ENCODE measurements at places on chromosomes 3 and 15.

GRCh38 chr15:85598718-85599398, 195.9 kb downstream of the KLHL25 start:
- no peak for DNase-seq

- DNase-seq, result no peak
Observed at GRCh38 chr3:152842413-152842812, 7.5 kb downstream of the P2RY1 start.

DNA sequence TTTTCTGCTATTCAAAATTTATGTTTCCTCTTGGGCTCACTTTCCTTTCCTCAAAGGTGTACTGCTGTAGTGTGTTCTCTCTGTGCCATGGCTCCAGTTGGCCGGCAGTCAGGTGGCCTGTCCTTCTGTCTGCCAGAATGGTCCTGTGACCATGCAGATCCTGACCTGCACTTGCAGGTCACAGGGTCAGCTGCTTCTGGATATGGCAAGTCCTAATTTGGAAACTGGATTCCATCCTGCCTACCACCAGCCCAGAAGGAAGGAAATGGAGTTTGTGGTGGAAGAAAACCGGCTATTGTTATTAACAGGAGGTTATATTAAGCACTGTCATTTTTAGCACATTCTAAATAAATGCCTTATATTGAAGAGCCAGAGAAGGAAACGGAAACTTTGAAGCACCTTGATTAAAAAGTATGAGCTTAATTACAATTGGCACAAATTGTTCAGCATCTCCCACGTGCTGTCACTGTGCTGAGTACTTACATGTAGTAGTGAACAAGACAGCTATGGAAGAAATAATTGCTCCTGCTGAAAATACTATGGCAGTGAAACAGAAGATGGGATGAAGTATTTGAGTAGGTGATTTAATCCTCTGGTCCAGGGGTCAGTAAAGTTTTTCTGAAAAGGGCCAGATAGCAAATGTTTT, 362.8 kb downstream of the PTPRG start:
- DNase-seq, result no peak

- DNase-seq, result no peak
Observed at GRCh38 chr15:52184721-52185120, 6.5 kb downstream of the GNB5 start.

DNA sequence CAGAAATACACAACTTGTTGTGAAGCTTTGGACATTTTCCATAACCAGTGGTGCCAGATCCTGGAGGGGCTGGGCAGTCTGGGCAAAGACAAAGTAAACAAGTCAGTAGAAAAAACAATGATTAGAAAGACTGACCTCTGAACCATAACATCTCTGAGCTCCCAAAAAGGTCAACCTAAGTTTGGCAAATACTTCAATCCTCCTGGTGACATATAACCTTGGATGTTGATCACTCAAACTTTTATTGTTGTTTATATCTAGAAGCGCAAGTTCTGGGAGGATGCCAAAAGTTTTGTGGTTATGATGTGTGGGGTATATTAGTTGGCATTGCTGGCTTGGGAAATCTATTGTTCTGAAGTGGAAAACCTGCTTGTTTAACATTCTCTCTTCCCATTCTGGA, 257.7 kb downstream of the DIPK2A start:
- DNase-seq, result no peak

- no peak for DNase-seq
Observed at GRCh38 chr3:123700791-123701722, 116.2 kb upstream of the HACD2 start.

- no peak for DNase-seq
Observed at GRCh38 chr3:192929755-192930547, 12.3 kb upstream of the MB21D2 start.

- DNase-seq, result no peak
Observed at GRCh38 chr3:24242012-24242698, 252.5 kb downstream of the THRB start.

- no peak for DNase-seq
Observed at GRCh38 chr15:46278486-46279090, 643.8 kb downstream of the SQOR start.

DNA sequence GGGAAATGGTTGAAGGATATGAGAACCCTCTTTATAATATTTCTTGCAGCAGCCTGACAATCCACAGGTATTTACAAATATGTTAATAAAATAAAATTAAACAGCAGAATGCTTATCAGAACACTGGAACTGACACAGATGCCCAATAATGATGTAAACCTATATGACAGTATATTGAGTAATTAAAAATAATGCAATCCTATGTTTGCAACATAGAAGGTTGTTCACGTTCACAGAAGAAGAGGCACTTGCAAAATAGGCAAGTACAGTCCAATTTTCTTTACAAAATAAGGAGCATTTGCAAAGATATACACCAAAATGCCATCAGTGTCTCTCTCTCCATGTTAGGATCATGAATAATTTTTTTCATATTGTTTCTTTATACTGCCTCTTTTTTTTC, 397.0 kb upstream of the WNT5A start:
- DNase-seq, result no peak

- peak; percentile 83 for DNase-seq
Observed at GRCh38 chr3:192917404-192918274, at the start of gene MB21D2. Gene MB21D2 (minus strand): TSS chr3:192917856. CDS start chr3:192917840, 16 bp downstream.

- DNase-seq, result no peak
Observed at GRCh38 chr3:37056826-37057225, 63.5 kb downstream of the MLH1 start.

DNA sequence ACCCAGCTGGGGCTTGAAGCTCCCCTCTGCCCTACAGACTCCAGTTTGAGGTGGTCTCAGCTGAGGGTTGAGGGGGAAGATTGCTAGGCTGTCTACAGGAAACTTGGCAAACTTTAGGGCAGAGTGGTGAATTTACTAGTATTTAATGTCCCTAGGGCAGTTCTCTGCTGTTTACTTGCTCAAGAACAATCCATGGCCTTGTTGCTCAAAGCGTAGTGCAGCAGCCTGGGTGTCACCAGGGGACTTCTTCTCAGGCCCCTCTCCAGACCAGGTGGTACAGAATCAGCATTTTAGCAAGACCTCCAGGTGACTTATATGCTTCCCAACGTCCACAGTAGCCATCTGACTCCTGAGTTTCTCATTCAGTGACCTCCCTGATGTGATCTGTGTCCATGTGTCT, 188.9 kb downstream of the NR1D2 start:
- DNase-seq, result no peak

DNA sequence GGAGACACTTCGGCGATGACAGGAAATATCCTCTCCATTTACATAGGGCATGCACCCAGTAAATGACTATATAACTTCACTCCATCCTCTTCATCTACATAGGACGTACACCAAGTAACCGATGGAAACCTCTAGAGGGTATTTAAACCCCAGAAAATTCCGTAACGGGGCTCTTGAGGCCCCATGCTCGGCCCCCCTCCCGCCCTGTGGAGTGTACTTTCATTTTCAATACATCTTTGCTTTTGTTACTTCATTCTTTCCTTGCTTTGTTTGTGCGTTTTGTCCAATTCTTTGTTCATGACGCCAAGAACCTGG, 7.5 kb upstream of the FAM107A start:
- no peak for DNase-seq

GRCh38 chr3:1591327-1592028, 498.7 kb downstream of the CNTN6 start:
- DNase-seq, result peak; percentile 4

DNA sequence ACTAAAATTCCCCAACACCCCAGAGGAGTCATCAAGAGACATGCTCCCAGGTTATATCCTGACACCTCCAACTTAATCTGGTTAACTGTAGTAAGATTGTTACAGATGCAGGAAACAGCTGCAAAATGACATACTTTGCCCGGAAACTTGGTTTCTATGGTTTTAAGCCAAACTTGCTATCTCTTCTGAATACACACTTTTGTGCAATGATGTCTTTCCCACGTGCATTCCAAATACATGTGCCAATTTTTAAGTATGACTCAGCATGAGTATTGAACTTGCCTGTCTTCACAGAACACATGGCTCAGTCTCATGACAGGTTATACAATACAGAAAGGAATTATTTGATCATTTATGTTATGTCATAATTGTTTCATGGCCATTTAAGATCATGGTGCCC, 207.0 kb upstream of the DCBLD2 start:
- no peak for DNase-seq

DNA sequence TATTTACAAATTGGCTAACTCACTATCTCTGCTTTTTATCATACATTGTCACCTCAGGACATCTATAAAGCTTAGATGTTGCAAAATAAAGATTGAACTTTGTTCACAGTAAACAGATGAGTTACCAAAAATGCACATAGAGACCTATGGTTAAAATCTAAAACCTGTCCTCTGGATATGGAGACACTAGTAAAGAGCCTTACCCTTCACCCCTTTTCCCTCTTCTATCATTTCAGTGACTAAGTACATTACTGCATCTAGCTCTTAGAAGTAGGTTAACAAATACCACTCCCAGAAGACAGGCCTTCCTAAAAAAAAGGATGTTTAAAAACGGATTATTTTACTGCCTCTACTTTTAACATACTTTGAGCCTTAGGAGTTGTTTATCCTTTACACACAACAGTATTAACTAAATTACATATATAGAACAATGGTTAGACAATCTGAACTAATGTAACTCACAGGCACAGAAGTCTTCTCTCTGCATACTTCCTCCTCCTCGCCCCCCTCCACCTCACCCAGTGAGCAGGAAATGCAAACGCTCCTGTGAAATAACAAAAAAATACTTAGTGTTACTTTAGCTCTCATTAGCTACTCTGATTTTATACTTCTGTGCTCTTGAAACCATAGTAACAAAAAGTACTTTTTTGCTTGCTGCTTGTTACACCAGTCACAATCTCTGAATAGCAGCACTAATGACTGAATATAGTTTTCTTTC, 23.3 kb downstream of the IREB2 start:
- no peak for DNase-seq

- DNase-seq, result no peak
Observed at GRCh38 chr15:29208352-29208751, 61.3 kb downstream of the NSMCE3 start.

GRCh38 chr3:186241910-186242821, 119.9 kb downstream of the DGKG start:
- DNase-seq, result peak; percentile 91

- DNase-seq, result no peak
Observed at GRCh38 chr3:32571192-32571485, 481 bp upstream of the DYNC1LI1 start.

Measured in activated CD4-positive, alpha-beta T cell treated with anti-CD3 and anti-CD28 coated beads, Interleukin-10, Interleukin-2, amounts not matched to agents 100 ng/mL and 50 ng/mL, durations not matched to agents 16 hours and 8 hours (primary cell).